ENCODE measurements at places on chromosomes 4 and X.

- no peak for DNase-seq
Observed at GRCh38 chr4:119643306-119644042, 14.9 kb upstream of the PDE5A start.

- DNase-seq, result no peak
Observed at GRCh38 chr4:36168127-36168878, 76.0 kb downstream of the ARAP2 start.

- no peak for DNase-seq
Observed at GRCh38 chr4:69764311-69764710, 3.9 kb upstream of the SULT1B1 start.

- DNase-seq, result no peak
Observed at GRCh38 chrX:106392346-106392745, 219.4 kb upstream of the RADX start.

DNA sequence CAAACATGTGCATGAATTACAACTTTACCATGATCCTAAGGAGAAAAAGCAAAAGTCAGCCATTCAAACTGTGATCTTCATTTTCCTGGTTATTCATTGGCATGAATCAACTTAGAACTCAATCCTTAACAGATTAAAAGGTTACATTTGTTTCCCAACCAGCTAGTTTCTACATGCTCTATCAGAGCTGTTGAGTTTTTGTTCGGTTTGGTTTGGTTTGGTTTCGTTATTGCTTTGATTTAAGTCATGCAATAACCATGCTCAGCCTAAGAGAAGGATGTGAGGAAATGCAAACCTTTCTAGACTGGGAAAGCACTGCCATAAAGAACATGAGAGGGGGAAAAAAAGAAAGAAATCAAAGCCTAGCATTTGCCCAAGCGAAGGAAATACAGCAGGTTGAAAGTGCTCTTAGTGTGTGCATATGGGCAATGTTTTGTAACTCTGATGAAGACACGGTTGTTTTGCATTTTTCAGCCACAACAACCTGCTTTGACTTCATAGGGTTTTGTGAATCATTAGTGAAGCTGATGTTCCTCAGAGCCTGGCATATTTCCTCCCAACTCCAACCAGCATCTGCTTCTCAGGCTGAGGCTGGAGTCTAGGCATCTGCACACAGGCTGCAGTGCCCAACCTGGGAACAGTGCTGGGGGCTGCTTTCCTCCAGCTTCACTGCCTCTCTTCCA is 234.3 kb downstream of the ZNF674 start:
- no peak for DNase-seq

GRCh38 chr4:40471923-40472322 is 136.8 kb downstream of the CHRNA9 start:
- no peak for DNase-seq

GRCh38 chr4:121510341-121510874 is 129.6 kb upstream of the QRFPR start:
- no peak for DNase-seq

DNA sequence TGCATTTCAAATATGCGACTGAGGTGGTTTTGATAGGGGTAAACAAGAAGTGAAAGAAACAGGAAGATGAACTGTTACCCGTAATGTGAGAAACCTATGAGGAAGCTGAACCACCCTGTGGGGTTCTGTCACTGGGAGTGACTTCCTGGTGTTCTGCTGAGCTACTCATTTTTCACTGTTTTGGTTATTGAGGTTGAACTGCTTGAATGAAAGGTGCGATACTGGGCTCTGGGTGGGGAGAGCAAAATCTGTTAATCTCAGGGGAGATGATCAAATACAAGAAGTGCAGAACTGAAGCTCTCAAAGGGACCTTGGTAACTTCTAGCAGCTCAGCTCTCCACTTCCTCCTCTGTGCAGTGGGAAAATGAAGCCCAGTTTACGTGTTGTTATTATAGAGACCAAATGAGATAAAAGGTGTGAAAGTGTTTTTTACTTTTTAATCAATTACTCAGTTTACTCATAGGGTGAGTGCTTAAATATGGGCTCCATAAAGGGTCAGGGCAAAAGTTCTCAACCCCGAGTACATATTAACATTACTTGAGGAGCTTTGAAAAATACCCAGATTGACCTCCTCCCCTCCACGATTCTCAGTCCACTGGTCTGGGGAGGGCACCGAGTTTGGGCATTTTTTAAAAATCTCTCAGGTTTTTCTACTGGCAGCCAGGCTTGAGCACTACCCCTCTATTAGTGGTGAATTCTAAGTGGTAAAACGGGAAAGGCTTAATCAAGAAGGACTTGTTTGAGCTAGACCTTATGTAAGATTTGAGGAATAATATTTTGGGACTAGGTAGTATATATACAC is 66.7 kb downstream of the COQ2 start:
- DNase-seq, result peak; percentile 75

GRCh38 chr4:54568184-54568583 is 89.6 kb upstream of the KIT start:
- no peak for DNase-seq

- no peak for DNase-seq
Observed at GRCh38 chrX:3651277-3651676, 62.2 kb downstream of the PRKX start.

DNA sequence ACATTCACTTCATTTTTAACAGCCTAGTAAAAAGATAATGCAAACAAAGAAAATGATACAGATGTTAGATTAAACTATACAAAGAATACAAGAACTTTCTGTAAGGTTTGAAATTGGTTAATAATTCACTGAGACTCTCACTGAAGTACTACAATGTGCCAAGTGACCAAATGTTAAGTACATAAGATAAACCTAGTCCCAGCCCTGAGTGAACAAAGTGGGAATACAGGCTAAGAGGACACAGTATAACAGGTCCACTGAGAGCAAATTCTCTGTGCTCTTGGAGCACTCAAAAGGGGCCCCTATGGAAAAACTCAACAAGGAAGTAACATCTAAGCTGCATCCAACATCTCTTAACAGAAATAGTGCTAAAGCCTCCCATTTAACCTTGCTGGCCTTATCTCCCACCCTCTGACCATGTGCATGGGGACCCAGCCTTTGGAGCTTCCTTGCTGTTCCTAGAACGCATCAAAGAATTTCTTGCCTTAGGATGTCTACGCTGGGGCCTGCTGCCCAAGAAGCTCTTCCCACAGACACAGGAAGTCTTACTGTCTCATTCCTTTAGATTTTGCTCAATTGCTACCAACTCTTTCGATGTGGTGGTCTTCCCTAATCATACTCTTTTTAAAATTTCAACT is 113.4 kb downstream of the ZAR1 start:
- no peak for DNase-seq

GRCh38 chr4:73690051-73690738 is 50.2 kb upstream of the CXCL8 start:
- DNase-seq, result no peak

DNA sequence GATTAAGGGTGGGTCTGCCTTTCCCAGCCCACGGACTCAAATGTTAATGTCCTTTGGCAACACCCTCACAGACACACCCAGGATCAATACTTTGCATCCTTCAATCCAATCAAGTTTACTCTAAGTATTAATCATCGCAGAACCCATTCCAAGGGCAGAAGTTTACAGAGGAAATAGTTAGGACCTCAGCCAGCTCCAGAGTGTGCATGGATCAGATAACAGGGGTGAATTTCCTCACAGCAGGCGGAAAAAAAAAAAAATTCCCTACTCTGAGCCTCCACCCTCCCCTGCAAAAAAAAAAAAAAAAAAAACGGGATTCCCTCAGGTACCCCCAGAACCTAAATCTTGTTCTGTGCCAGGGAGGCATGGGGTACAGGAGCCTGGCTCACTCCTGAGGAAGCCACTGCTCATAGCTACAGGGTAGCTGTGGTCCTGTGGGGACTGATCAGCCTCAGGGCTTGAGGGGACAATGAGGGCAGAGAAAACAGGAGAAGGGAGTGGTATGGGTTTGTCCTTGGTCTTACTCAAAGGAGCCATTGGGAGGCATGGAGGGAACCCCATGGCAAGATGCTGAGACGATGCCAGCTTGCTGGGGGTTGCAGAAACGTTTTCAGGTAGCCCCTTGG is 113.0 kb downstream of the DHRSX start:
- no peak for DNase-seq

- DNase-seq, result no peak
Observed at GRCh38 chr4:38785901-38786402, 3.2 kb upstream of the TLR10 start.

GRCh38 chr4:118318931-118319330 is 33.9 kb downstream of the PRSS12 start:
- no peak for DNase-seq

DNA sequence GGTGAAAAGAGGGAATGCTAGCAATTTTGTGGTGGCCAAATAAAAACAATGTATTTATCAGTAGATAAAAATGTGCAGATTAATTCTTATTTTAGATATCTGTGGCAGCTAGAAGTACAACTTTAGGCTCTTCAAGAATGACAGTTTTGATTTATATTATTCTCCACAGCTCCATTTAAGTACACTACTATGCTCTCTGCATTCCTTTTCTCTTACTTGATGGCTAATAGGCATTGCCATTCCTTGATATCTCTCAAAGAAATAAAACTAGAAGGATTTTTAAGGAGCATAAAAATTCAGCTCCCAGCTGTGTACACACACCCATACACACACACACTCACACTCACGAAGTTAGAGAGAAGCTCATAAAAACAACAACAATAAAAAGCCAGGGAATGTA is 59.4 kb upstream of the H2AZ1 start:
- DNase-seq, result no peak

GRCh38 chrX:132749406-132749805 is 209.0 kb downstream of the HS6ST2 start:
- DNase-seq, result no peak

DNA sequence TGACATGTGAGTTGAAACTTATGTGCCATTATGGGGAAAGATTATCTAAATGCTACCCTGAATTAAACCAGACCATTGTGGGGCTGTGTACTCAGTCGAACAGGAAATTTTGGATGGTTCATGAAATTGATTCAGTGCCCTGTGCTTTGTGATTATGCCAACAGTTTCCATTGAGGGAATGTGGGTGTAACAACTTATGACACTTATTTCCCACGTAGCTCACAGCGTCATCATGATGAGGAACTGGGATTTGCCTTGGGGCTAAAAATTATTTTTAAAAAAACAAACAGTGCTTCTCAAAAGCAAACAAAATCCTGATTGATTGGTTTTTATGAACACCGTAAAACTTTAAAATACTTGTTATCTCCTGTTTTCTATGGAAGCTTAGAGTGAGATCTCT is 8.3 kb upstream of the CLTRN start:
- no peak for DNase-seq

DNA sequence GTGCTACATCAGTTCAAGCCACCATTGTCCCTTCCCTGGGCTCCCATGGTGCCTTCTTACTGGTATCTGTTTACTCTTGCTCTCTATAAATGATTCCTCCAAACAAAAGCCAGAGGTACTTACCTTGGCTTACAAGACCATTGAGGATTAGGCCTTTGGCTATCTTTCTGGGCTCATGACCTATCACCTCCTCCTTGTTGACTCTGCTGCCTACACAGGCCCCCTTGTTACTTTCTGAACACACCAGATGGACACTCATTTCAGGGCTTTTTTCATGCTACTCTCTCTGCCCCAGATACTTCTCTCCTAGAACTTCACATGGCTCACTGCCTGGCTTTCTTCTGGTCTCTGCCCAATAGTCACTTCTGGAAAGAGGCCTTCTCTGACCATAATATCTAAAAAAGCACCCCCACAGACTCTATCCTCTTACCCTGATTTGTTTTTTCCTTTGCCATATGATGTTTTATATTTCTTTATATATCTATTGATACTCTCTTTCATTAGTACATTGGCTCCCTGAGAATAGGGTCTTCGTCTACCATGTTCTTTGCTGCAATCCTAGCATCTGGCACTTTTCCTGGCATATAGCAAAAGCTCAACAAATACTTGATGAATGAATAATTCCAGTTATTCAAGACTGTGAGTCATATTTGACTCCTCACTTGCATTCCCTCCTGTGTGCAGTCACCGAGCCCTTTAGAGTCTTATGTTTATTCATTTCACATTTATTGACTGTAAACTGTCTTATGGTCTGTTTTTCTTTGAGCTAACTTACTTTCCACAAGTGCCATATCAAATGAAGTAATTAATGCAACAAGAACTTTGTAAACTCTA is 27.1 kb upstream of the TAPT1 start:
- DNase-seq, result no peak

DNA sequence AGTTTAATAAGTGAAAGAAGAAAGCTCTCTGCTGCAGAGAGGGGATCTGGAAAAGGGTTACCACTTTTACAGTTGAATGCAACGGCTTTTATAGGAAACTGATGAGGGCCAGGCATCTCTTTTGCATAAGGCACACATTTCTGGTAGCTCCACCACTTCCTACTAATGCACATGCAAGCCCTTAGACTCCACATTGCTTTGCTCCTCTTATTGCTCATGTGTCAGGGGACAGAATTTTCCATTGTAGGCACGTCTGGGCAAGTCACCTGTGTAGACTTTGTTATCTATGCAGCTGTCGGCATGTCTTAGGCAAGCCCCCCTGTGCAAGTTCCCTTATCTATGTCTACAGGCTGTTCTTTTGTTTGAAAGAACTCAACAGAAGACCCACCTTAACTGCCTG is 294.6 kb upstream of the STS start:
- DNase-seq, result no peak

DNA sequence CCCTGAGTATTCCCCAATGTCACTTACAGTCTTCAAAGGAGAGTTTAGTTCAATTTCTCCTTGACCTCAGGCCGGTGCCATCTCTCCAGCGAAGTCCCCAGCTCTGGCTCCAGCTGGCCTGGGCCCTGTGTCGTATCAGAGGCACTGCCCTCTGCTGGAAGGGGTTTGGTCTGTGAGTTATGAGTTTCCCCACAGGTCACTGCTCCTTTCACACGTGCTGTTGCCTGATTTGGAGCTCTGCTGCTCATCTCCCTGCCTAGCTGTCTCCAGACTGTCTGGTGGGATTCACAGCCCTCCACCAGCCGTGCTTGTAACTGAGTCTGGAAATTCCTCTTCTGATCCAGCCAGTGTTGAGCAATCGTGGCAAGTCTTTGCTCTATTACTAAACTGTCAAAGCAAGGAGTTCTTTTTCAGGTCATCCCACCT is at the start of gene RAP2C:
Gene RAP2C, minus strand, starts transcription at position 105 of the 426 bp plus-strand sequence. CDS start 2,179 bp downstream, outside the sequence.
- DNase-seq, result no peak

DNA sequence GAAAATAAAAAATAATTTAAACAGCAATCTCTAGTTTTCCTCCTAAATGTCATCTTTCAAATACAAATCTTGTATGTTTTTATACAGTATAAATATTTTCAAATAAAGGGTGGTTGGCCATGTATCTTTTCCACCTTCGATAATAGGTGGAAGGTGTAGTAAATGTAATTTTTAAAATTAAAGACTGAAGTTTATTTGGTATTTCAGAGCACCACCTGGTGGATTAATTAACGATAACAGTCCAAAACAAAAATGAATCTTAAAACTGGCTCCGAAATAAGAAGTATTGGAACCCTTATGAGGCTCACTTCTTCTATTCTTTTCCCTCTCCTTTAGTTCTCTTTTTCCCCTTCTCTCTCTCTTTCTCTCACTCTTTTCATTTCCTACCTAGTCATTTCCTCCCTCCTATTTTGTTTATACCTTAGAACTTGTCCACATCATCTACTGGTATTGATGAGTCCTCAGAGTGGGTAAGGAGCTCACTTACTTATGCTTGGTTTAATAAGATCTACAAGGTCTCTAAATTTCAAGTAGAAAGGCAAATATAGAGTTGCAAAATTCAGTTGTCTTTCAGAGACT is 82.9 kb upstream of the EXOC1L start:
- no peak for DNase-seq
